Stimulated activated CD4-positive, alpha-beta T cell treated with anti-CD3 and anti-CD28 coated beads, Interleukin-1b, Interleukin-23, amount 100 ng/mL, for 4 hours (primary cell): ENCODE measurements at places on chromosomes 3 and 15.

- no peak for DNase-seq
Measured at GRCh38 chr15:57227899-57228298, 148.4 kb upstream of the CGNL1 start.

- no peak for DNase-seq
Measured at GRCh38 chr3:43254125-43254524, 32.2 kb upstream of the SNRK start.

- no peak for DNase-seq
Measured at GRCh38 chr3:151579571-151580270, 118.9 kb upstream of the IGSF10 start.

DNA sequence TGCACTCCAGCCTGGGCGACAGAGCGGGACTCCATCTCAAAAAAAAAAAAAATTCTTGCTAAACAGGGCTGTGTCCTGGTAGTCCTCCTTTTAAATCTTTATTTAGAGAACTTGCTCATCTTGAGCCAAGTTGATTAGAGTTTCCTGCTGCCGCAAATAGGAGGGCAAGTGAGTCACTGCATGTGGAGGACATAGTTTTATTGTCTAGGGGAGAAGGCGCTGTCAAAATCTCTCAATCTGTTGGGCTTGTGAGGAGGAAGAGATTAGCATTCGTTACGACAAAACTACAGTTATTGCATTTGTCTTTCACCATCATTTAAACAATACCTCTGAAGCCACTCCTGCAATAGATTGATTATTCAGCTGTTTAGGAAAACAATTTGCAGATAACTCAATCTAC is 11.5 kb downstream of the MUC4 start:
- DNase-seq = no peak

DNA sequence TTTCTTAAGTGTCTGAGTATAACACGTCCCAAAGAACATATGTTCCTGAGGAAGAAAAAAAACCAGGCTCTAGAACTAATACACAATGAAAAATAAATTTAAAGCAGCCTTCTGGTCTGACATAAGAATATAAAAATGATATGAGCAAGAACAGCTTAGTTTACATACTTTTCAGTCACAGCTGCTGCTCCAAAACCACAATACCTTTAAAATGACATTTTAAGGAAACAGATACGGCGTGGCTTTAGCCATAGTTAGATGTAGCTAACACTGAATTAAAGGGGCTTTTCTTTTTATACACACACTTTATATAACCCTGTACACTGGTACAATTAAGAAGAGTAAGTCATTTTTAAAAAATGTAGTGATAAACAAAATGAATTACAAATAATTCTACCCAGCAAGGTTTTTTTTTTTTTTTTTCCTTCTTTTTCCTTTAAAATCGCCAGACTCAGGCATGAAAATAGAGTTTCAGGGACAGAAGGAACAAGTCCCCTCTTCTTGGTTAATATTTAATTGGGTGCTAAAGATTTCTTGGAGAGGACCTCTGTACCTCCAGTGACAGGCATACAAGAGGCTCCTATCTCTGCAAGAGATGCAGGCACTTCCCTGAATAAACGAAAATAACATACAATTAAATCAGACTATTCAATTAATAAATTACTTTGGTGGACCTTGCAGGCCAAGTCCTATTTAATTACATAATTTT is 265.6 kb downstream of the FOXP1 start:
- no peak for DNase-seq

DNA sequence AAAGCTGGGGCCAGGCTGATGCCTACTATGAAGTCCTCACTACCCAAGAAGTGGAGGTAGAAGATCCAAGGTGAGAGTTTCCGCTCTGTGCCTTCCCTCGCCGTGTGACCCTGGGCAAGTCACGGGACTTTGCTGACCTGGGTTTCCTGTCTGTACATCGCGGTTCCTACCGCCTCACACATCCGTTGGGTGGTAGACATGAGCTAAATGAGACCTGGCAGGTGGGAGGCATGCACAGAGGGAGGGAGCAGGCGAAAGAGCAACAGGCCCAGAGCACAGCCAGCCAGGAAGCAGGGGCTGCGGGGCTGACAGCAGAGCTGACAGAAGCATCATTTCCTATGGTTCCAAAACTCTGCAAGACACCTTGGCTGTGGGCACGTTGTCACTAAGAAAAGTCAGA is 157.3 kb upstream of the BHLHE40 start:
- peak; percentile 40 for DNase-seq

GRCh38 chr3:168952551-168952950 is 711.0 kb downstream of the MECOM start:
- DNase-seq = no peak

- DNase-seq = no peak
Measured at GRCh38 chr3:71322154-71322553, 261.4 kb downstream of the FOXP1 start.

- DNase-seq = no peak
Measured at GRCh38 chr3:94909726-94910125, 846.9 kb downstream of the NSUN3 start.

GRCh38 chr3:111481551-111481950 is 60.4 kb upstream of the CD96 start:
- no peak for DNase-seq

GRCh38 chr3:125556314-125556713 is 36.3 kb upstream of the SNX4 start:
- no peak for DNase-seq

- DNase-seq = peak; percentile 19
Measured at GRCh38 chr15:28106294-28107110, 7.4 kb upstream of the OCA2 start.

- DNase-seq = no peak
Measured at GRCh38 chr15:74333662-74334061, 33.8 kb downstream of the CYP11A1 start.

DNA sequence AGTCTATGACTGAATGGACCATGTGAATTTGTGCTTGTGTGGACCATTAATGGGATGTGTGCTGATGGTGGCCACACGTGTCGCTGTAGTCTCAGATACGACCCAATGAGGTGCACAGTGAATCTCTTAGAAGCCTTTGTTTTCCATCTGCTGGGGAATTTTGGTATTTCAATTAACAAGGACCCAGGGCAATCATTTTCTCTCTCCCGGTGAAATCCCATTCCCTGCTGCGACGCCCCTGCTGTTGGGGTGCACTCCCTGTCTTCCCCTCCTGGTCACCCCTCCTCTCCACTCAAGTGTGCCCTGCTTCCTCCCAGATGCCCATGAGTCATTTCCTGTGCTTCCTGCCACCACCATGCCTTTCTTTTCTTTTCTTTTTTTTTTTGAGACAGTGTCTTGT is 32.7 kb downstream of the EBLN2 start:
- DNase-seq = no peak

GRCh38 chr3:32531010-32531647 is 28.5 kb upstream of the CMTM6 start:
- DNase-seq = no peak

GRCh38 chr3:59056706-59057105 is 6.9 kb upstream of the CFAP20DC start:
- no peak for DNase-seq

DNA sequence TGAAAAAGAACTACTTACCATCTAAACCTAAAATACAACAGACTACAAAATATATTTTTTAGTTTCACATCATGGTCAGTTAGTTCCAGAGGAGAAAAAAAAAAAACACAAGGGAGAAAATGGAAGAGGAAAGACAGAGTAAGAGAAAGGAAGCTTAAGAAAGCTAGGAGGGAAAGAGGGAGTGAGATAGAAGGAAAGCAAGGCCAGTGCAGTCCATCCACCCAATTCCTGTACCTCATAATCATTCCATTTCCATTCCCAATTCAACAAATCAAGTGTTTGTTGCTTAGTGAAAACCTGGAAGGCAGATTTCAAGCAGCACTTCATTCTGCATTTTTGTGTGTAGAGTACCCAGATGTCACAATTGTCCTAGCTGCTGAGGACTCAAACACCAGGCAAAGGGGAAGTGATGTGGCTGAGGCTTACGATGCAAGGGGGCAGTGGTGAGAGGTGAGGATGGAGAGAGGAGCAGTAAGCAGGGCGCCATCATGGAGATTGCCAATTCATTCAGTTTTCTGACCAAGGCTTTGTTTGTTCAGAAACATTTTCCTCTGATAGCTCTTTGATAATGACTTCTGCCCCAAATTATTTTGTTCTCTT is 83.6 kb upstream of the GSK3B start:
- DNase-seq = no peak

DNA sequence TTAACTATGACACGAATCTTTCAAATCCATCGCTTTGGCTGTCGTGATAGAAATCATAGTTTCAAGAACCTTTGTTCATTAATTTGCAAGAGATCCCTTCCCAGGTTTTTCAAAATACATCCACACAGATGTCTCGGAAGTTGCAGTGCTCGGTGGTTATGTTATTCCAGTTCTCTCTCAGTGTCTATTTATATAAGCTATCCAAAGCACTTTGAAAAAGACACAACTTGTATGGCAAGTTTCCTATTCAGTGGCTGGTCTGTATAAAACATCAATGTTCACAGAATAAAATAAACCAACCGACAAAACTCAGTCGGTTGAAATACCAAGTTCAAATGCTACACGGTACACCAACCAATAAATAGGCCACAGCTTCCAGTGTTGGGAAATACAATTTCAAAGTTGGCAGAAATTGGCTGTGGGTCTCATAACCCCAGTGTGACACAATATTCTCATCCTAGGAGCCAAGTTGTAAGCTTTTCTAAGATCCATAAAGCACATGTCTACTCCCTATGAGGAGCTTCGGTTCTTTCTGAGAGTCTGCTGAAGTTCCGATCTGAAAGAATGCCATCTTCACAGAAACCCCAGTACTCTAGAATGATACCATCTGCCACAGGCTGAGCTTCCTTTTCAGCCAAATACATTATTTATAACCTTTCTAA is 23.7 kb downstream of the SATB1 start:
- no peak for DNase-seq

DNA sequence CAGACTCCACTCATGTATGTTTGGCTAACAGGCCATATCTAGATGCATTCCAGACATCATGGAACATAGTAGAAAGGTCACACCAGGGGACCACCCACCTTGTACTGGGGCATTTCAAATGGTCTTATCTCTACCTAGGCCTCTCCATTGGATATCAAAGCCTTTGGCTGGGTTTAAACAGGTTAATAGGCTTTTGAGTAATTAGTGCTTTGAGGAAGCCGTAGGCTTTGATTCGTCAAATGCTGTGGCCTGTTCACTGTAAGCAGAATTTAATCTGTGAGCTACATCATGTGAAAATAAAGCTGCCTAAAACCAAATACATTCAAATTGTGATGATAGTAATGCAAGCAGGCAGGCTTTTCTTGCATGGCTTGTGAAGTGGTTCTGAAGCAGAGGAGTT is 129.5 kb downstream of the ST8SIA2 start:
- DNase-seq = no peak

GRCh38 chr15:25784876-25785640 is 78.1 kb downstream of the ATP10A start:
- no peak for DNase-seq

DNA sequence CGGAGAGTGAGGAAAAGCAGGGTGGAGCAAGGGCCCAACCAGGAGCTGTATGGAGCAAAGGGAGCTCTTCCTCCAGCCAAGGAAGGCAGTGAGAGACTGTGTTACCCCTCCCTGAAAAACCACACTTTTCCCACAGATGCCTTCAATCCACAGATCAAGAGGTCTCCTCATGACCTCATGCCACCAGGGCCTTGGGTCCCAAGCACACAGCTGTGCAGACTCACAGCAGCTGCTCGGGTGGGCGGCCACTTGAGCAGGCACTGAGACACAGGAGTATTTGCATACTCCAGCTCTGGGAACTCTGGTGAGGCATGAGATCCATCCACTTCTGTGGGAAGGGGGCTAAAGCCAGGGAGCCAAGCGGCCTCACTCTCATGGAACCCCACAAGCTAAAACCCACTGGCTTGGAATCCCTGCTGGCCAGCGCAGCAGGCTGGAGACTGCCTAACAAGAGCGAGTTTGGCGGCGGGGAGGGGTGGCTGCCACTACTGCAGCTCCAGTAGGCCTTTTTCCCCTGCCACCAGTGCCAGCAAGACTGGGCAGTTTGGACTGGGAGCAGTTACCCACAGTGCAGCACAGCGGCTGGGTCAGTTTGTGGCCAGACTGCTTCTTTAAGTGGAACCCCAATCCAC is 880.6 kb upstream of the ARPP21 start:
- DNase-seq = no peak

- no peak for DNase-seq
Measured at GRCh38 chr15:76245072-76245610, 66.1 kb downstream of the ETFA start.

DNA sequence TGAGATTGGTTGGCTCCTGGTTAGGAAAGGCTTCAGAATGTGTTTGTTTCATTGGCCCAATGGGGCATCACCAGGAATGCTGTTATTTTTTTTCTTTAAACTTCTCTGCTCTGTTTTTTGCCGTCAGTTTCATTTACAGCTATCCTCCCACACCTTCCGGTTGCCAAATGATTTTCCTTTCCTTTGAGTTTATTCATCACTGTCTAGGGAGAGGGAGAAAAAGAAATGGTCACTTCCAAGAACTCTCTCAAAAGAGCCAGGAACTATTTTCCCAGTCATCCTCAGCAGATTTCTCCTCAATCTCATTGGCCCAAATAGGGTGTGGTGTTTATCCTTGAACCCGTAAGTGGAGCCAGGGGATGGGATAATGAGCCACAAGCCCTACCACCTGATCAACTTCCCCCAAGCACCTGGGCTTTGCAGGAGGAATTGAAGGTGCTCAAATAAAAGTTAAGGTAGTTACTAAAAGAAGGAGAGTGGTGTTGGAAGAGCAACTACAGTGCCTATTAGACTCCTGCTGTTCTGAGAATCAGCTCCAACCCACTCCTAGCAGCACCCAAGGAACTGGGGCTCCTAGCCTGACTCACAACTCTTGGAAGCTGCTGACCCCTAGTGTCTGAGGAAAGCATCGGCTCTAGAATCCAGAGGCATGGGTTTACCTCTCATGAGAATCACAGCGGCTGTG is 183.8 kb upstream of the IL12A start:
- no peak for DNase-seq

DNA sequence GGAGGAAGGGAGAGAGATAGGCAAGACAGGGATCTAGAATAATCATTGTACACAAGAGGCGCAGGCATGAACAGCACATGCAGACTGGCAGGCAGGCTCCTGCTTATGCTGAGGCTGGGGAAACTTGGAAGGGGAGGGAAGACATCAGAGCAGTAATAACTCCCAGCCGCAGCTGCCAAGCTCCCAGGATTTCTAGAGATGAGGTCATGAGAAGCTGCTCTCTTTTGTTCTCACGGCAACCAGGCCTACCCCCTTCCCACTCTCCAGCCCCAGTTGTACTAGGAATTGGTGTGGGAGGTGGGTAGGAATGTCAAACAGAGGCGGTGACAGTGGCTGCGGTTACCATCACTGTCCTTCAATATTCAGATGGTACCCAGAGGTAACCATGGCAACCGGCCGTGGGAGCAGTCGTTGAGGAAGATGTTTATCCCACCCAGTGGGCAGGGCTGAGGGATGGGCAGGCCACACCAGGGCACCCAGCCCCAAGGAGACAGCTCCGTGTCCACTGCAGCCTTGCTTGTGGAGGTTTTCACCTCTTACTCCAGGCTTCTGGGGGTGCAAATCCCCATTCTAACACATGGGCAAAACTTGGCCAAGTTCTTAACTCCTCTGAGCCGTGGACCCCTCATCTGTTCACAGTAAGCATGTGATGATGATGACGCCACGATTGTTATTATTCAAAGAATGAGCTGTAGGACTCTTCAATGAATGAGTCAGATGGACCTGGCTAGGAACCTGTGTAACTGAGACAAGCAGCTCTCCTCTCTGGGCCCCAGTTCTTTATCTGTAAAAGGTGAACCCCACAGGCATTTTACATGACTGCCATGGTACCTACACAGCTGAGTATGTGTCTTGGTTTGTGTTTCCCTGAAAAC is 360.8 kb upstream of the PROK2 start:
- DNase-seq = no peak
